ENCODE measurements at places on chromosomes 3 and 15.

DNA sequence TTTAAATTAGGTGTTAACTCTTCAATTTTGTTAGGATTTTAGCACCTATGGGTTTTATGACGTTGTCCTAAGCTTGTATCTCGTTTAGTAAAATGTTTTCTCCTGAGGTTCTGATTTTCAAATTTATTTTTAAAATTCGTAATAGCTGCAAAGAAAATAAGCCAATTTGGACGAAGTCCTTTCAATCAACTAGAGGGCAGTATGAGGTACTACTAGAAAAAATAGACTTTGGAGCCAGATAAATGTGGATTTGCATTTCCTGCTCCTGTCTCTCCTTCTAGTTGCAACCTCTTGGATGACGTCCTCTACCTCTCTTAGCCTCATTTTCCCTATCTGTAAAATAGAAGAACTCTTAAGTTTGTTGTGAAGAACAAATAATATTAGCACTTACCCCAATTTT, 81.1 kb downstream of the SLTM start:
- no peak for DNase-seq

GRCh38 chr3:74500257-74500656, 114.2 kb downstream of the CNTN3 start:
- no peak for DNase-seq

GRCh38 chr3:4426782-4427344, 40.2 kb downstream of the SUMF1 start:
- peak; percentile 24 for DNase-seq

DNA sequence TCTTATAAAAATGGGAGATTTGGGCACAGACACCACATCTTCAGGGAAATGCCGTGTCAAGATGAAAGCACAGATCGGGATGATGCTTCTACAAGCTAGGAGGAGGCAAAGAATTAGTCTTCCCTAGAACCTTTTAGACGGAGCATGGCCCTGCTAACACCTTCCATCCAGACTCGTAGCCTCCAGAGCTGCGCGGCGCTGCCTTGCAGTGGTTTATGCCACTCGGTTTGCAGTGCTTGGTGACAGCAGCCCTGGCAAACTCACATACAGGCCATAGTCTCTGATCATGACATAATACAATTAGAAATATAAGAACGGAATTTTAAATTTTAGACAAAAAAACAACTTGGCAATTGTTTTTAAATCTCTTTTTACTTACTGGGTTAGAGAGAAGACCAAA, 37.1 kb upstream of the SLC41A3 start:
- DNase-seq, result no peak

- no peak for DNase-seq
These were observed 190.8 kb upstream of the TOPAZ1 start for GRCh38 chr3:44050867-44051266.

DNA sequence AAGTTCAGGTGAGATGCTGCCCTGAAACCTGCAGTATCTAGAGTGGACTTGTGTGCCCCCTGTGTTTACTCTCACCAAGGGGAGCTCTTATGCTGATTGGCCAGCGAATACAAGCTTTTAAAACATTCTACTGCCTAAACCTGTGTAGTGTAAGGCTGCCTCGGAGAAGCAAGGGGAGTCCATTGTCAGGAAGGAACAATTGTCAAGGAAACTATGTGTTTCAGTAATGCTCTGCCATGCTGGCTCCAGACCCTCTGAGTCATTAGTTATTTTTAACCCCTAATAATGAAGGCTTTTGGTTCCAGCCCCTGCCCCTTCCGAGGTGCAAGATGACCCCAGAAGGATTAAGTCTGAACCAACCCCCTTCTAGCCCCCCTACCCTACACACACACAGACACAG, 66.1 kb upstream of the CHMP2B start:
- DNase-seq, result no peak

GRCh38 chr3:165635791-165636683, 201.2 kb downstream of the BCHE start:
- no peak for DNase-seq
